ENCODE measurements at places on chromosomes 2 and 18.

DNA sequence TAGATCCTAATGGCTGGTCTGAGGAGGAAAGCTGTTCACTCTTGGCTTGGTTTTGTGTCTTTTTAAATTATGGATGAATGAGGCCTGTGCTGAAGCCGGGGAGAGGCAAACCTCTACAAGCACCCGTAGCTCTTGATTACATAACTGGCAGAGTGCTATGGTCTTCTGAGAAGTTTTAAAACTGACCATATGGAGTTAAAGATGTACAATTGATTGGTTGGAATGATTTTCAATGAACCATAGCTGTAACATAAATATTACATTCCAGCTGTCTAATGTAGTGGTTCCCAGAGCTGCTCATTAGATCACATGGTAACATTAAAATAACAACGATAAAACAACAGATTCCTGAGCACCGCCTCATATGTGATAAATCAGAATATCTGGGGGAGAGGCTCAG is 71.1 kb upstream of the MAP4K3 start:
- no peak for DNase-seq

DNA sequence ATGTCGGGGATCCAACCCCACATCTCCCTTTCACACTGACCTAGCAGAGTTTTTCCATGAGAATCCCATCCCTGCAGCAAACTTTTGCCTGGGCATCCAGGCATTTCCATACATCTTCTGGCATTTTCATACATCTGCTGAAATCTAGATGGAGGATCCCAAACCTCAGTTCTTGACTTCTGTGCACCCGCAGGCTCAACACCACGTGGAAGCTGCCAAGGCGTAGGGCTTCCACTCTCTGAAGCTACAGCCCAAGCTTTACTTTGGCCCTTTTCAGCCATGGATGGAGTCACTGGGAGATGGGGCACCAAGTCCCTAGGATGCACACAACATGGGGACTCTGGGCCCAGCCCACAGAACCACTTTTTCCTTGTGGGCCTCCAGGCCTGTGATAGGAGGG is 32.2 kb upstream of the TEX51 start:
- DNase-seq = no peak

- DNase-seq = no peak
These were observed 140.9 kb downstream of the TWIST2 start for GRCh38 chr2:238988752-238989151.

DNA sequence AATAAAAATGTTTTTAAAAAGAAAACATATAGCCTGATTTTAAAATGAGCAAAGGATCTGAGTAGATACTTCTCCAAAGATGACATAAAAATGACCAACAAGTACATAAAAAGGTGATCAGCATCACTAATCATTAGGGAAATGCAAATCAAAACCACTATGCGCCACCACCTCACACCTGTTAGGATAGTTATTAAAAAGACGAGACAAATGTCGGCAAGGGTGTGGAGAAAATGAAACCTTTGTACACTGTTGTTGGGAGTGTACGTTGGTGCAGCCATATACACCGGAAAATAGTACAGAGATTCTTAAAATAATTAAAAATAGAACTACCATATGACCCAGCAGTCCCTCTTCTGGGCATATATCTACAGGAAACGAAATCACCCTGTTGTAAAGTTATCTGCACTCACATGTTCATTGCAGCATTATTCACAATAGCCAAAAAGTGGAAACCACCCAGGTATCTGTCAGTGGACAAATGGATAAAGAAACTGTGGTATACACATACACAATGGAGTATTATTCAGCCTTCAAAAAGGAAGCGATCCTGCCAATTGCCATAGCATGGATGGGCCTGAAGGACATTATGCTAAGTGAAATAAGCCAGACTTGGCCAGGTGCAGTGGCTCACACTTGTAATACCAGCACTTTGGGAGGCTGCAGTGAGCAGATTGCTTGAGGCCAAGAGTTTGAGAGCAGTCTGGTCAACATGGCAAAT is 91.6 kb downstream of the PRKRA start:
- no peak for DNase-seq

- no peak for DNase-seq
These were observed 247.8 kb downstream of the EIPR1 start for GRCh38 chr2:3129867-3130266.

DNA sequence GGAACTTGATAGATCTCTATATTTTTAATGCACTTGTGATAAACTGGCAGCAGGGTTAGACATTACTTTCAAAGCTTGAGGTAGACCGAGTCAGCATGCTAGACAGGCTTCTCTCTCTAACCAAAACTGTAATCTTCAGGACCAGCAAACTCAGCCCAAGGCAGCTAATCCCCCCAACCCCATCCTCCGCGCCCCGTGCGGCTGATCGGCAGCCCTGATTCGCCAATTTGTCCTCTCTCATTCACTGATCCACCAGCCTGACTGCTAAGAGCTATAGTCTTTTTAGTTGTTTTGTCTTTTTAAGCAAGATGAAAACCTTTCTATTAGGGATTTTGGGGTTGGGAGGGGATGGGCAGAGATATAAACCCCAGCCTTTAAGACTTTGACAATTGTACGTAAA is 20.7 kb downstream of the ASPRV1 start:
- no peak for DNase-seq

- DNase-seq = no peak
These were observed 146.2 kb upstream of the MSH6 start for GRCh38 chr2:47636596-47637264.

DNA sequence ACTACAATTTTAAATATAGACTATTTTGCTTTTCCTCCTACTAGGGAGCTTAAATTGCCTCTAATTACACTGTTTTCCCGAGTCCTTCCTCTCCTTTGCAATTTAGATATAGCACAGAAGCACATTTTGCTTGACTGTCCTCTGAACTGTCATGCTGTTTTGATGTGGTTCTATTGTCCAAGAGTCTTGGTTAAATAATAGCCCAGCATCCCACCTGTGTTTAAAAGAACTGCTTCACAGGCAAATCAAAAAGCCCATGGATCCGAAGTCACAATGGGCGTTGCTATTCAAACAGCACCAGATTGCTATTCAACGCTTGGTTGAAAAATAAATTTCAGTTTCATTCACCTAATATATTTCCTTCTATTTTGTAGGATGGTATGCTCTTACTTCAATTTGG is 22.3 kb upstream of the ACTR3 start:
- DNase-seq = no peak

DNA sequence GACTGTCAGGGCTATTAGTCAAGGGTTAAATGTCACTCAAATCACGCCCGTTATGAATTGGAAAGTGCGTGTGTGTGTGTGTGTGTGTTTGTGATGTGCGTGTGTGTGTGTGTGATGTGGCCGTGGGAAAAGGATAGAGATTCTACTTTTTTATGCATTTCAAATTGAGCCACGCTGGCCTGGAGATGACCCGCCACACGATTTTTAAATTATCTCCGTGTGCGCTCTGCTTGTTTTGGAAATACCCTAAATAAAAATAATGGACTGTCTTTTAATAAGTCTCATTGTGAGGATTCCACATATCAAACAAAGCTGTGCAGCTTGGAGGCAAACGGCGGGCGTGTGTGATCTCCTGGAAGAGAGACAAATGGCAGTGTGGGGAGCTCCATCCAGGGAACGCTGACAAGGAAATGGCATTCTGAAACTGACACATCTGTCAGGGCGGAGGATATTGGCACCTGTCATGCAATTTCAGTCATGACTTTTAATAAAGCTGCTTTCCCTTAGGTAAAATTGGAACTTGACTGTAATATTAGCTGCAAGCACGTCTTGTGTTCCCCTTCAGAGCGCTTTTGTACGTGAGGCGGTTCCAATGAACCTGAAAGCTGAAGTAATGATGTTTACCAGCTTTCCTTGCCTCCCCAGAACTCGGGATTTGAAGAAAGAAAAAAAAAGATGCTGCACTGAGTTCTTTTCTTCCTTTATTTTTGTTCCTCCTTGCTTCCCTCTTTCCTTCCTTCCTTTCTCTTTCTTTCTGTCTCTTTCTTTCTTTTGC is 381.8 kb upstream of the SMIM21 start:
- DNase-seq = no peak

- DNase-seq = no peak
These were observed 413.6 kb upstream of the CYRIA start for GRCh38 chr2:17079262-17079661.

DNA sequence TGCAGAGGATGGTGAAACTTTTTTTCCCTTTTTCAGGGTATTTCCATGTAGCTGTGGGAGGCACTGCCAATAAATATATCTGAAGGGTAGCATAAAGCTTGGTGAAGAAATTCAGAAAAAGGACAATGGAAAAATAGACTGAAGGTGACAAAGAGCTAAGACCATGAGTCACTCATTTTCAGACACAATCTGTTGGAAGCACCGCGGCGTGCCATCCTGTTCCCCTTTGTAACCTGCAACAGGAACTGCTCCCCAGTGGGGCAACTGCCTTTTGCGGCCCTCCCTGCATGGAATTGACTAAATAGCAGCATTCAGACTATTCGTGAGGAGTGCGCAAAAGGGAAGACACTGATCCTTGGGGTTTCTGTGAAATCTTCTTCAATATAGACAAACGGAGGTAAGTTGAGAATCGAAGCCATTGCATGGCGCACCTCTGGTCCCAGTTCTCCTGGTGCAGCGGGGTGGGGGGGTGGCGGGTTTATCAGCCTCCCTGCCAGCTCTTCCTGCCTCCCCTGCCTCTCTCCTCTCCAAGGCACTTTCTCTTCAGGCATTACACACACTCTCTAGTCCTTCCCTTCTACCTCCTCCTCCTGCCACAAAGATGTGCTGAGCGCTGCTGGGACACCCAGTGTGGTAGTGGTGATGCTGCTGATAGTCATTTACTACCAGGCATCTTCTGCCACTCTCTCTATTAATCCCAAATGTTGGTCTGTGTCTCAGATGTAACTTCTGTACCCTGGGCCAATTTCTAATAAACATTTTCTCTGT is 126.2 kb upstream of the TMEM200C start:
- no peak for DNase-seq

DNA sequence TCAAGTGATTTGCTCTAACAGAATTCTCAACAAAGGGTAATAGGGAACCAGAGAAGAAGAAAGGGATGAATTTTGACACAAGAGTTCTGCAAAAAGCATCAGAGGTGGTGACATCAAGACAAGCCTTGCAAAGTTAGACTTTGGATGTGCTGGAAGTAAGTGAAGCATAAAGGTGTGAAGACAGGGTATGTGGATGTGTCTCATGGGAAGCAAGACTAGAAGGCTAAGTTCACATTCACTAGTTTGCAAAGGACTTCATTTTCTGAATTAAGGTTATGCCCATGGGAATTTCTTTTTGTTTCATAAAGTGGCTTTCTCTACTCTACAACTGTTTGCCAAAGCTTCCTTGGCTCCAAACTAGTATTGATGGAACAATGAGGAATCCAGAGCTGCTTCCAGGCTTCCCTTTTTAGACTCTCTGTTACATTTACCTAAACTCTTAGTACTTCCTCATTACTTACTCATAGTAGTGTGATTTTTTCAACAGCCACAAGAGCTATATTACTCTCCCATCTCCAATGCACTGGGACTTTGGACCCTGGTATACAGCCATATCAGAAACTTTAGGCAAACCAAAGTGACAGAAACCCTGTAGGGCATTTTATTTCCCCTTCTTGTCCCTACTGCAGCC is 21.1 kb upstream of the IHH start:
- no peak for DNase-seq

GRCh38 chr2:239164335-239164871 is 236.4 kb downstream of the HDAC4 start:
- no peak for DNase-seq

- DNase-seq = no peak
These were observed 39.5 kb upstream of the FLACC1 start for GRCh38 chr2:201396595-201396994.

DNA sequence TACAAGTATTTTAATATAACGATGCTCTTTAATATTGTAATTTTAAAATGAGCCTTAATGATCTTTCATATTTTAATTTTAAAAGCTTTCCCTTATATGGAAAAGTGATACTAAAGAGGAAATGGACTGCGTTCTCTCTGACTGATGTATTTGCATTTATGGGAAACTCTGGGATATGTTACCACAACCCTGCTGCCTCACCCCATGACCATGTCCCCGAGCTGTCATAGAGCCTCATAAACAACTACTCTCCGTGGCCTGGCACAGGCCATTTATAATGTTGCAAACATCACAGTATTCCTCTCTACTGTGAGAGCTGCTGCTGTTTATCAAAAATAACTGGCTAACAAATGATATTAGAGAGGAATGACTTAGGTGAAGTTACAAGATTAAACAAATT is 75.8 kb upstream of the SEC11C start:
- no peak for DNase-seq

GRCh38 chr2:37507051-37507410 is 162.6 kb downstream of the QPCT start:
- no peak for DNase-seq

DNA sequence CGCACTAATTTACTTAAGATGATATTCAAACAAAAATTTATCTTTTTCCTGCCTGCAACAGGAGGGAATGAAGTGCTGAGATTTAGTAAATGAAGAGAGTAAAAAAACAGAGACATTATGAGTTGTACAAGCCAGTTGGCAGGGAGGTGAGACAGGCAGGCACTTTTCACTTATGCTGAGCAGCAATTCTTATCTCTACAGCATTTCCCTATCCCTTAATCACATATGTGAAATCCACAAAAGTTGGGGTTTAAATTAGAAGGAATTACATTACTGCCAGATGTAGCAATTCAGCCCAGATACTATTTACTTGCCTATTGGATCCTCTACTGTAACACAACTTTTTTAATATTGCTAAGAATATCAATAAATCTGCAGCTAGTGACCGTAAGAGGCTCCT is 314.2 kb upstream of the LRP1B start:
- no peak for DNase-seq

- DNase-seq = no peak
These were observed 24.3 kb upstream of the RPIA start for GRCh38 chr2:88667219-88667618.

DNA sequence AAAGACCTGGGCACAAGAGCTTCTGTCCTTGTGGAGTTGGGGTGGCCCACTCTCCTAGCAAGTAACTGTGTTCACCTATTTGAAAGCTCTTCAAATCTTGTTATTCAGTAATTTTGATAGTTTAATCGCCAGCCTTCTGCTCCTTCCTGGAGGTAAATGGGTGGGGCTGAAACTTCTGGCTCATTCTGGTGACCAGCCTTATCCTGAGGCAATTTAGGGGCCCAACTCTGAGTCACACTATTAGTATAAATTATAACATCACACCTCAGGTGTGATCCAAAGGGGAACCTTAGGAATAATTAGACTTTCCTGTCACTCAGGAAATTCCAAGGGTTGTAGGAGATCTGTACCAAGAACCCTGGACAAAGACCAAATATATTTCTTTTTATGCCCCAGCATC is 255.8 kb upstream of the RGPD4 start:
- no peak for DNase-seq

All from activated T-cell treated with anti-CD3 and anti-CD28 coated beads for 1 hour (primary cell).